Body of pancreas (tissue), 4 donors: ENCODE measurements at places on chromosomes 6 and 20. TPM values are rescaled to one million over a fixed set of nuclear protein-coding genes. Genes with fewer than 3 reads are reported as not detected.

The RHAG gene
- not detected for total RNA-seq

The FAM217B gene
- total RNA-seq = 3.6 TPM

The ARMC12 gene
- 0.26 TPM for total RNA-seq

The MCM9 gene
- total RNA-seq = 33.9 TPM

The ZBTB46 gene
- 5.4 TPM for total RNA-seq

The LY6G6C gene
- total RNA-seq = not detected

The STMND1 gene
- 0.26 TPM for total RNA-seq

The RAET1L gene
- total RNA-seq = not detected

GRCh38 chr6:21804941-21805610 lies 211.5 kb downstream of the SOX4 start:
- no peaks in the 10 kb centered on the region for H3K36me3 ChIP-seq
- no peaks in the 10 kb centered on the region for H3K27me3 ChIP-seq
- no peaks in the 10 kb centered on the region for H3K4me1 ChIP-seq
- H3K4me3 ChIP-seq = no peak overlapping the region
- no peak for DNase-seq
- no peak overlapping the region for H3K27ac ChIP-seq

DNA sequence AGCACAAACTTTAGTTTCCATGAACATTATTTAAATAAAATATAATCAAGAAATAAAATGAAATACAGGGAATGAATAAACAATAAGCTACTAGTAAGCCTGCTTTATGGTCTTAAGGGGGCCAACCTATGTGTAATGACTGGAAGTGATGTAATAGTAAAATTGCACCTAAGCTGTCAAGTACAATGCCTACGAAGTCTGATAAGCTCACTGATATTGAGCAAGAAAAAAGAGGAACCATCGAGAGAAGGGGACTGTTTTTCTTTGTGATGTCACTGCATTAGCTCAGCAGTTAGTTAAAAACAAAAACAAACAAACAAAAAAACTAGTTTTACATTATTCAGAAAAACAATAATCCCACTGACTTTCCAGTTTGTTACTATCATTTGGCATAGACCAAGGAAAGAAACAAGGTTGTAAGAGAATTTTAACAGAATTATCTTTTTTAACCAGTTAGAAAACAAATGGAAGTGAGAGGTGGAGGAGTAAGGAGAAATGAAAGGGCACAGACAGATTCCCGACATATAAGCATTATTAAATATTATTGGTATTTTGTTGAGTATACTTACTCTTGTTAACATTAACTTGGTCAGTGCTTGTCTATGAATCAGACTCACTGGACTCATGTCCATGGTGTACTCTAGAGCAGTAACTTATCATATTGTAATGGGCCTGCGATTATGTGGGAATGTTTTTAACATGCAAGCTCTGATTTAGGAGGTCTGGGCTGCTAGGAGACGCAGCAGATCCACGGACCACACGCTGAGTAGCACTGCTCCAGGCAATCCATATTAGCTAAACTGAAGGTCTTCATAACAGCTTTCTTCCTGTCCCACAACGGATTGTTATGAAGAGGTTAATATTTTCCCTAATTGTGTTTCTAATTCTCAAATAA lies 99.6 kb upstream of the HMGCLL1 start:
- no peaks in the 10 kb centered on the region for H3K36me3 ChIP-seq
- peak; percentile 23 for DNase-seq
- no peaks in the 10 kb centered on the region for H3K27me3 ChIP-seq
- H3K4me3 ChIP-seq = no peak overlapping the region
- H3K4me1 ChIP-seq = no peaks in the 10 kb centered on the region

- H3K36me3 ChIP-seq = no peaks in the 10 kb centered on the region
- no peak overlapping the region for H3K27ac ChIP-seq
- H3K4me3 ChIP-seq = no peak overlapping the region
- H3K4me1 ChIP-seq = peaks cover 10% of the 10 kb centered on the region
- no peak for DNase-seq
Observed at GRCh38 chr6:4610256-4610655, 165.9 kb upstream of the CDYL start.

DNA sequence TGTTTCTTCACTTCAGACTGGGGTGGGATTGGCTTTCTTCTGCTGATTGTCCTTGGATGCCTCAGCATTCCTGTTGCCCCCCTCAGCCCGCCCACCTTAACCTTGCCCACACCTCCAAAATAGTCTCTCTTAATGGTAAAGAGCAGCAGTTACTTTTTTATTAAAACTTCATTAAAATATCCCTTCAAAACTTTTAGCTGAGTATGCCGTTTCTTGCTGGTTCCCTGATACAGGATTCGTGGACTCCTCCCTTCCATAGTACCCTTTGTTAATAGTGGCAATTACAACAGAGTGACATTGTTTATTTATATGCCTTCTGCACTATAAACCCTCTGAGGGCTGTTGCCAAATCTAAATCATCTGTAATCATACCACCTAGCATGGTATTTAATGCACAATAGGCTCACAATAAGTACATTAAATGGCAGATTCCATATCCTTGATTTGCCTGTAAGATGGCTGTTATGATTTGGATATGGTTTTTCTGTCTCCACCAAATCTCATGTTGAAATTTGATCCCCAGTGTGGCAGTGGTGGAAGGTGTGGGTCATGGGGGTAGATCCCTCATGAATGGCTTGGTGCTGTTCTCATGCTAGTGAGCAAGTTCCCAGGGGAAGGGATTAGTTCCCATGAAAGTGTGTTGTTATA lies 3.5 kb upstream of the MOCS1 start:
- DNase-seq = no peak
- no peak overlapping the region for H3K4me3 ChIP-seq

- H3K4me1 ChIP-seq = no peaks in the 10 kb centered on the region
- H3K36me3 ChIP-seq = no peaks in the 10 kb centered on the region
- no peak overlapping the region for H3K4me3 ChIP-seq
- H3K27ac ChIP-seq = no peak overlapping the region
- no peak for DNase-seq
Observed at GRCh38 chr20:9447182-9447581, 67.2 kb upstream of the LAMP5 start.

GRCh38 chr20:63023936-63024571 lies 17.3 kb upstream of the BHLHE23 start:
- DNase-seq = no peak
- H3K27me3 ChIP-seq = peaks cover 11% of the 10 kb centered on the region
- H3K36me3 ChIP-seq = no peaks in the 10 kb centered on the region
- H3K27ac ChIP-seq = no peak overlapping the region
- H3K4me1 ChIP-seq = peaks cover 8% of the 10 kb centered on the region
- H3K4me3 ChIP-seq = no peak overlapping the region

DNA sequence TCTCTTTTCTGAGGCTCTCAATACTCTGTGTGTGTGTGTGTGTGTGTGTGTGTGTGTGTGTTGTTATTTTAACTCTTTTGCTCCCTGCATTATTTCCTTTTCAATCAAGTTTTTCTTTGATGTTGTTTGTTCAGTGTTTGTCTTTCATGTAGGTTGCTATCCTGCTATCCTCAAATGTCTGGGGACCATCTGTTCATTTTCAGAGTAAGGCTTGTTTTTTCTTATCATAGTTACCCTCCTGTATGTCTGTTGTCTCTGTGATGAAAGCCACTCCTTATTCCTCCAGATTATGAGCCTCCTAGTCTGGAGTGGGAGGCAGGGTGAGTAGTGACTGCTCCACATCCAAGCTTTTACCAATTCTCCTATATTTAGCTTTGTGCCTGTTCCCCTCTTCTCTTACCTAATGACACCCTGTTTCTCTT lies 9.2 kb downstream of the ENPP3 start:
- H3K4me1 ChIP-seq = peaks cover 4% of the 10 kb centered on the region
- DNase-seq = no peak
- no peak overlapping the region for H3K27ac ChIP-seq
- H3K27me3 ChIP-seq = no peaks in the 10 kb centered on the region

DNA sequence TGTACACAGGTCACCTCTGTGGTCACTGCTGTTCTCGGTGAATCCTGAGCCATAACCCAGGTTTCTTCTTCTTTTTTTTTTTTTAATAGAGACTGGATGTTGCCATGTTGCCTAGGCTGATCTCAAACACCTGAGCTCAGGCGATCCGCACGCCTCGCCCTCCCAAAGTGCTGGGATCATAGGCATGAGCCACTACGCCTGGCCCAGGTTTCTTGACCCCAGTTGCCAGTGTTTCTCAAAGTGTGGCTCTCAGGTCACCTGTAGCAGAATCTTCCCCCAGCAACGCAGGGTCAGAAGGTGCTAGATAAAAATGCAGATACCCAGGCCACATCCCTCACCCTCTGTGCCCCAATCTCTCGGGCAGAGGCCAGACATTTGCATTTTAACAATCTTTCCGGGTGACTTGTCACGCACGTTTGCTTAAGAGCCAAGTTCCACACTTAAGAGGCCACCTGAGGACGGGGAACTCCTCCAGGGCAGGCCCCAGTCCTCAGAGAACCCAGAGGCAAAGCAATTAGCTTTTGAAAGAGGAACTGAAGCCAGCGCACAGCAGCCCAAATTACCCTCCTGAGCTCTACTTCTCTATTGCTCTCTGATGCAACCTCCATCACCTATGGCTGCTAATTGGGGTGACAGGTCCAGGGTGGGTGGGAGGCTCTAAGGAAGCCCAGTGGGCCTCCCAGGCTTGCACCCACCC lies 81.8 kb downstream of the NFATC2 start:
- peaks cover 14% of the 10 kb centered on the region for H3K4me1 ChIP-seq
- H3K36me3 ChIP-seq = no peaks in the 10 kb centered on the region
- no peak for DNase-seq
- no peak overlapping the region for H3K27ac ChIP-seq
- no peak overlapping the region for H3K4me3 ChIP-seq

DNA sequence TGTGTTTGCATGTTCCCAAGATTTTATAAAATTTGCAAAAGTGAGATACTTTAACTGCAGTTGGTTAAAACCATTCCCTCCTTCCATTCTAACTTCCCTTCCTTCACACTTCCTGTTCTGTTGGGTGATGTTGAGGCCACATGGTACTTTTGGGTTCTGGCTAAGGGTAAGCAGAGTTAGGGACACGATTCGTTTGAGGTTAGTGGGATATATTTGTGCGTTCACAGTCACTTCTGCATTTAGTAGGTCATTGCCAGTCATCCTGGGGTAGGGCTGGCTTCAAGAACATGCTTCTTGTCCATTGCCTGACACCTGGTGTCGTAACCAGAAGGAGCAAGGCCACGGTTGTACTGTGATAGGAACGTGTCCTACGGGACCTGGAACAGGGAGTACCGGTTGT lies 340.1 kb downstream of the ZFAND3 start:
- DNase-seq = no peak
- H3K27ac ChIP-seq = no peak overlapping the region
- H3K27me3 ChIP-seq = no peaks in the 10 kb centered on the region
- H3K36me3 ChIP-seq = no peaks in the 10 kb centered on the region

- H3K4me3 ChIP-seq = no peak overlapping the region
- no peak overlapping the region for H3K27ac ChIP-seq
- no peaks in the 10 kb centered on the region for H3K36me3 ChIP-seq
- DNase-seq = no peak
- no peaks in the 10 kb centered on the region for H3K4me1 ChIP-seq
Observed at GRCh38 chr6:28817808-28818145, 106.0 kb downstream of the TRIM27 start.

DNA sequence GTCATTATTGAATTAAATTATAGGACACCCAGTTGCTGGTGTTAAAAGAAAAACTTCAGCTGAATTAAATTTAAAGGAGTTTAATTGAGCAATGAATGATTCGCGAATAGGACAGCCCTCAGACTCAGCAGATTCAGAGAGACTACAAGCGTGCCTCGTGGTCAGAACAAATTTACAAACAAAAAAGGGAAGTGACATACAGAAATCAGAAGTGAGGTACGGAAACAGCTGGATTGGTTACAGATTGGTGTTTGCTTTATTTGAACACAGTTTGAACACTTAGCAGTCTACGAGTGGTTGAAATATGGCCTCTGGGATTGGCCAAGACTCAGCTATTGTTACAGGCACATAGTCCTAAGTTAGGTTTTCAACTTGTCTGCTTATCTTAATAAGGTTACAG lies 25.8 kb upstream of the TNFRSF21 start:
- H3K4me3 ChIP-seq = no peak overlapping the region
- H3K4me1 ChIP-seq = no peaks in the 10 kb centered on the region
- H3K27me3 ChIP-seq = no peaks in the 10 kb centered on the region
- H3K27ac ChIP-seq = no peak overlapping the region

GRCh38 chr6:135672256-135672655 lies 174.7 kb upstream of the AHI1 start:
- H3K36me3 ChIP-seq = no peaks in the 10 kb centered on the region
- H3K4me3 ChIP-seq = no peak overlapping the region
- no peak for DNase-seq
- no peaks in the 10 kb centered on the region for H3K27me3 ChIP-seq

DNA sequence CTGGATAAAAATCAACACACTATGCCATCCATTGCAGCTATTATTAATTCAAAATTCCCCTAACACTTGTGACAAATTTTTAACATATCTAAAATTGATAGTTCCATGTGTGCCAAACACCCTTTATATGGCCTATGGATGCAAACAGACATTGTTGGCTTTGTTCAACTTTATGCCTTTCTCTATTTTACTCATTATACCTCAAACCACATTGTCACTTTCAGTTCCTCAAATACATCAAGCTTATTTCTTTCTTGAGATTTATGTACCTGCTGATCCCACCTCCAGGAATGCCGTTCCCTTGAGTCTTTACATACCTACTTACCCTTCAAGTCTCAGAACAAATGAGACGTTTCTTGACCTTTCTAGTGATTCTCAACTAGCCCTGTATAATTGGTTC lies 193.5 kb upstream of the PLN start:
- no peak for DNase-seq
- H3K27ac ChIP-seq = no peak overlapping the region
- no peaks in the 10 kb centered on the region for H3K27me3 ChIP-seq
